ENCODE measurements at places on chromosomes 11 and 22. TPM values are rescaled to one million over a fixed set of nuclear protein-coding genes. Genes with fewer than 3 reads are reported as not detected.
A peak's percentile ranks its signal among the peaks of the same experiment; 100 is the strongest.

GRCh38 chr11:12927886-12928285 lies 81.2 kb upstream of the RASSF10 start:
- DNase-seq, result no peak

The CRYBB1 gene
- total RNA-seq, result 2.8 TPM

DNA sequence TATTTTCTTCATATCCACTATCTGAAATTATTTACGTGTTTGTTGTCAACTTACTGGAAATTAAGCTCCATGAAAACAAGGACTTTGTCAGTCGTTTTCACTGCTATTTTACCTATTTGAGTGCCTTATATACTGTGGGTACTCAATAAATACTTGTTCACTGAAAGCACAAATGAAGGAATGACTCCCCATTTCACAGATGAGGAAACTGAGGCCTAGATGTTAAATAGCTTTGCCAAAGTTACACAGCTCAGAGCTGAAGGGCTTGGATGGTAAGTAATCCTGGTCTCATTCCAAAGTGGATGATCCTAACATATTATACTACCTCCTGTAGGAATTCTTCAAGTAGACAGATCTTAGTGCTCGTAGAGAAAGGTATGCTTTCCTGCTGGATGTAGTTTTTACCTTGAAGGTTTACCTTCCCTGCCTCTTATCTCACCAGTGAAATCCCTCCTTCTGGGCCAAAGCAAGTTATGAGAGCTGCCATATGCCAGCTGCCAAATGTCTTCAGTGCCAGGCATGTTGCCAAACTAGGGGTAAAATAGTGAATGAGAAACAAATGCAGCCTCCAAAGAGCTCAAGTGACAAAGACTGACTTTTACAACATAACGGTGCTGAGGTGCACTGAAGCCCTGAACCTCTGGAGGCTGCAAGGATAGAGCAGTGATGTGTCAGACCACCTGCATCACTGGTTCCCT lies 129.7 kb downstream of the TRIM44 start:
- no peak for DNase-seq

DNA sequence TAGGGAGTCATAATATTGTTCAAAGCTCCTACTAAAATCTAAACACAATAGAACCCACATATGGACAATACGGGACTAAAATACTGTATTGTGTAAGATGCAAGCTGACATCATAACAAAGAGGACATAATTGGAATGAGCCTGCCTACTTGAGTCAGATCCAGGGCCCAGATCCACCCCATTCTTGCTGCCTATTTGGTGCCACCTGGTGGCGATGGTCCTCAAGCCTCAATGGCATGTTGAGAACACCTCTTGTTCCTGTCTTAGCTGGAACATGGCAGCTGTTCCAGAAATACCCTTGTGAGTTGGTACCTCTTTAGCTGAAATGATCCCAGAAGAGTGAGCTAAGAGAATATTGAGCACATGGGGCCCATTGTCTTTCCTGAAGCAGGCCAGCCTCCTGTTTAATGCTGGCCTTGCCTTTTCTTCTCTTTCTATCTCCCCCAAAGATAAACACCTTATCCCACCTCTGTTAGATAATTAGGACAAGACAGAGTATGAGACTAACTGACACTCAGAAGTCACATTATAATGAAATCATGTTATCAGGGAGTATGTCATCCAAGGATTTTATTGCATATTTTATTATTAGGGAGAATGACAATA lies 680.9 kb upstream of the ANO5 start:
- DNase-seq, result no peak

DNA sequence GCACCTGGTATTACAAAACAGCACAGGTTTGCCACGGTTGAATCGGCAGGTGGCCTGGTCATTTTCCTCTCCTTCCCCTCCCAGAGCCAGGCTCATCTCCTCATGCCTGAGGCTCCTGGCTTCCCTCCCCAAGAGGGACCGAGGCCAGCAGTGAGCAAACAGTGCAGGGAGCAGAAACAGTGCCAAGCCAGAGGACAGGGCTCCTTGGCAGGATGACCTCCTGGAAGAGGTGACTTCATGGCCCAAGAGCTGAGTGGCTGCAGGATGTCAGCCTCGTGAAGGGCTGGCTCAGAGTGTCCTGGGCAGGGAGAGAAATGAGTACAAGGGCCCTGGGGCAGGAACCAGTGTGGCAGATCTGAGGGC lies 22.8 kb upstream of the PPFIA1 start:
- DNase-seq, result no peak

GRCh38 chr11:71489311-71490043 lies 36.5 kb downstream of the NADSYN1 start:
- DNase-seq, result peak; percentile 85

GRCh38 chr22:38202437-38203089 lies 769 bp downstream of the MAFF start:
- DNase-seq, result peak; percentile 96

GRCh38 chr11:107263844-107264563 lies 193.6 kb downstream of the CWF19L2 start:
- no peak for DNase-seq

GRCh38 chr11:66339162-66339675 lies 3.0 kb upstream of the RIN1 start:
- no peak for DNase-seq

GRCh38 chr11:33640730-33641371 lies 59.8 kb downstream of the C11orf91 start:
- DNase-seq, result no peak

- DNase-seq, result no peak
Measured at GRCh38 chr11:112523477-112523876, 262.8 kb upstream of the PLET1 start.

The TRIM66 gene
- total RNA-seq, result 7.8 TPM

GRCh38 chr11:115384236-115384635 lies 120.0 kb downstream of the CADM1 start:
- DNase-seq, result no peak

The BEST1 gene
- 13.2 TPM for total RNA-seq

- no peak for DNase-seq
Measured at GRCh38 chr11:131137046-131137445, 220.8 kb upstream of the SNX19 start.

DNA sequence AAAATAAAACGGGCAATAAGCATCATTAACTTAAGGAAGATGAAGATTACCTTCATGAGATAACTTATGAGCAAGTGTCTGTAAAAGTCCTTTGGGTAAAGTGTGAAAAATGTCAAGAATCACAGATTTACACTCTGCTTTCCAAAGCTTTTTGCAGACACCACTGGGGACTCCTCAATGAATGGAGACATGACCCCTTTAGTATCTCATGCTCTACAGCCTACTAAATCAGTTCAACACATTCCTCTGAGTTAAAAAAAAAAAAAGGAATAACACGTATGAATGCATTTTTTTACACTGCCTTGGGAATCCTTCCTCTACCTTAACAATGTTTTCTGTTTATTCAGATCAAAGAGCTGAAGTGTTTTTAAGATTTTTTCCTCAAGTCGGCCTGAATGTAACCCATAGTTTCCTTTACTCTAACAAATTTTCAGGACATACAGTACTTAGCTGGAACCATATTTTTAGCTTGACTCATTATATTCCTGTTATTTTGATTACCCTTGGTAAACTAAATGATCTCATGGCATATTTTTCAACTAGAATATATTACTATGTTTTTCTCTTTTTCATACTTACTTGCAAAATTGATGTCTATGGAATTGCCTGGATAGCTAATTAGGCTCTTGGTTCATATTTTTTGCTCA lies 25.9 kb upstream of the RAB30 start:
- DNase-seq, result no peak

Data from mesenteric fat pad (tissue), 1 donor.